ENCODE measurements at places on chromosomes 6 and 20.

- DNase-seq, result no peak
These were observed 31.2 kb downstream of the ESF1 start for GRCh38 chr20:13753436-13754036.

GRCh38 chr6:132357120-132357519 is 44.2 kb downstream of the MOXD1 start:
- DNase-seq, result peak; percentile 66

GRCh38 chr20:57391439-57392301 is 474 bp downstream of the RBM38 start:
- DNase-seq, result no peak

GRCh38 chr6:131976545-131977061 is 25.4 kb upstream of the CCN2 start:
- no peak for DNase-seq

All from fibroblast of villous mesenchyme (primary cell).